ENCODE measurements at places on chromosomes 7 and 10.

DNA sequence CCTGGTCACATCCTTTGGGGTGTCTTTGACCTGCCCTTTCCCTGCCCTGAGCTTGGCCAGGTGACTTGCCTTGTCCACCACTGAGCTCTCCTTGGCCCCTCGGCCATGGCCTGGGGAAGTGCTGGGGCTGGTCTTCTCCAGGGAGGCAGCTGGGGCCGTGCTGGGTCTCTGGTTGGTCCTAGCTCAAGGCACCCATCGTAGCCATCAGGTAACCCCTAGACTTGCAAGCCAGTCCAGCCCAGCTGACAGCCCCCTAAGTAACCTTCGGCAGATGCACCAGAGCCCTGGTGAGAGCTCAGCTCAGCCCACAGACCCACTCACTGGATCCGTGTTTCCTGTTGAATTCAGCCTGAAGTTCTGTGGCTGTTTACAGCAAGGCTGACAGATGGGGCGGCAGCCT lies 176.2 kb upstream of the SHH start:
- DNase-seq: no peak

DNA sequence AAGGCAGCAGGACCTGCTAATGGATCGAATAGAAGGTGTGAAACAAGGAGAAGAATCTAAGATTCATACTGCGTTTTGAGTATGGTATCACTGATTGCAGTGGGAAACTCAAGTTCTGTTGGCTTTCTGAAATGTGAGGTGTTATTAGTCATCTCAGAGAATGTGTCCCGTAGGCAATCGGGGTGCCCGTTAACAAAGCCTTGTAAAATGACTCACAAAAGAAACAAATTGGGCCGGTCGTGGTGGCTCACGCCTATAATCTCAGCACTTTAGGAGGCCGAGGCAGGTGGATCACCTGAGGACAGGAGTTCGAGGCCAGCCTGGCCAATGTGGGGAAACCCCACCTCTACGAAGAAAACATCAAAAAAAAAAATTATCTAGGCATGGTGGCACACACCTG lies 118.2 kb upstream of the C7orf33 start:
- no peak for DNase-seq

DNA sequence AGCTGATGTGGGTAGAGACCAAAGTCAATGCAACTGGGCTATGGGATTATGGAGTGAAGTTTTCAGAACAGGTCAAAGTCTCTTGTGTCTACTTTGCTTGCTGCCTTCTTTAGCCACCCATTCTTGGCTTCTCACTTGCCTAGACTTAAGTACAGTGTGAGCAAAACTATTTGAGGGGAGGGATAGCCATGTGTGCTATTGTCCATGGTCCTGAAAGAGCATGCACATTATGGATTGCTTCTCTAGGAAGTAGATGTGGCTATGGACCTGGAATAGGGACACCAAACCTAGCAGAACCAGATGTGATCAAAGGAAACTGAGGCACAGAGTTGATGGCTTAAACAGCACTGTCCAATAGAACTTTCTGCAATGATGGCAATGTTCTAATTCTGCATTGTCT lies 81.9 kb upstream of the ZNF800 start:
- no peak for DNase-seq

DNA sequence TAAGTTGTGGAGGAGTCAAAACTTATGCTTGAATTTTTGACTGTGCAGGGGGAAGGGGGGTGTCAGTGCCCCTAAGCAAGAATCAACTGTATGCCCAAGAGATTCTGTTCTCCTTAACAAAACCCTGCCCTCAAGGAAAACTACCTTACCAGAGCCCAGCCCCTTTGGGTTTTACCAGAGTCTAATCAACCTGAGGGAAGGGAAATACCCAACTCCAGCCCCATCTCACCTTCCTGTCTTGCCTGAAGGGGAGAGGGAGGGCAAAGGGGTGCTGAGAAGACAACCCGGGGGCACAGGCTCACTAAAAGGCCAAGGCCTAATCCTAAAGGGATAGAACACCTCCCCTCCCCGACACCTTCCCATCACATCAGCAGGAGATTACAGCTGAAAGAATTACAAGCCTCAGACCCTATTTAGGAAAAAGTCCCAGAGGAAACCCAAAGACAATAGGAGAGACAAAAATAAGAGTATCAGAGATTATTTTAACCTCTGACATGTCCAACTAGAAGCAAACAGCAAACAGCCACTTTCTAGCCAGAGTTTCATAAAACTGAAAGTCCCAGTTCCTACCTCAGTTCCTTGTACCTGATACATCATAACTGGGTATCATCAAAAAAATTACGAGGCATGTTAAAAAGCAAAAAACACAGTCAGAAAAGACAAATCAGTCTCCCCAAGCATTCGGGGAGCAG lies 26.8 kb upstream of the C7orf33 start:
- DNase-seq: no peak

DNA sequence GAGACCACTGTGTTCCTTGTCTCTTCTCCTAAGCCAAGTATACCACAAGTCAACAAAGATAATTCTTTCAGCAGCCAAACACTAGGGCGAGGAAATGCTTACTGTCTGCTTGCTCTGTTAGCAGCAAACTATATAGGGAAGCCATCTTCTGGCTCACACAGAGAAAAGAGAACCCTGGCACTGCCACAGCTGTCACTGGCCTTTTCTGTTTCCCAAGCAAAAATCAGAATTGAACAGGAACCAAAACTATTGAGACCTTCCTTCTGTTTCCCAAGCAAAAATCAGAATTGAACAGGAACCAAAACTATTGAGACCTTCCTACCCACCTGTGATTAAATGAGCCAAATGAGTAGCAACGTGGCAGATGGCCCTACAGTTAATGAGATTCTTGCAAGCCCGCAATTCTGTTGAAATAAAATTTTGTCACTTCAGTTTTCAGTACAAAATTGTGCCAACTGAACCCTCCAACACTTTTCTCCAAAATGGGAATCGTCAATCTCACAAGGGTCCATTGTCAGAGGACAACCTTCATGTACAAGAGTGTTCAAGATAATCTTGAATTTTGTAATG lies 54.5 kb downstream of the LRRTM3 start:
- no peak for DNase-seq

All from CD4-positive, alpha-beta T cell treated with Interleukin-17A for 4 hours (primary cell).